Muscle of back (tissue), 13 donors: ENCODE measurements at places on chromosomes 3 and 15.

DNA sequence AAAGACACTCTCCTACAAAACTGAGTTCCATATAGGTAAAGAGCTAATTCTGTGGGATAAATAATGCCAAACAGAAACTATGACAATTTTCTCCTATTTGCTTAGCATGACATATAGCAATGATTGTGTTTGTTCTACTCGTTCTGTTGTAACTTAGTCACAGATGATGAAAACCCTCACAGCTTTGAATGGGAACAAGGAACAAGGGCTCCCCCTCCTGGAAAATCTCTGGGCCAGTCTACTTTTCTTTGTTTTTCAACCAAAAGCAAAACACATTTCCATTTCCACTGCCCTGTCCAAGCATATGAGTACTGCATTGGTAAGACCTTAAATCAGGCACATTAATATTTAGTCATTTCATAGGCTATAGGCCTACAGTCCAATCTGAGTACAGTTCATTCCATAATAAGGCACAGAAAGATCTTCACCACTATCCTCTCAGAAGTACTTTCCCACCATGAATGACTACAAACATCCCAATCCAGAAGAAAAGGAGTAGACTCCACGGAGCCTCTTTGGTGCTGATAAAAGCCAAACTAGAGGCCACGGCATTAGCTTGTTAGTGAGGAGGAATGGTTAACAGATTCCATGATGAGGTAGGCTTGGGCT, 67.1 kb downstream of the ATP8B4 start:
- DNase-seq = peak; percentile 92

DNA sequence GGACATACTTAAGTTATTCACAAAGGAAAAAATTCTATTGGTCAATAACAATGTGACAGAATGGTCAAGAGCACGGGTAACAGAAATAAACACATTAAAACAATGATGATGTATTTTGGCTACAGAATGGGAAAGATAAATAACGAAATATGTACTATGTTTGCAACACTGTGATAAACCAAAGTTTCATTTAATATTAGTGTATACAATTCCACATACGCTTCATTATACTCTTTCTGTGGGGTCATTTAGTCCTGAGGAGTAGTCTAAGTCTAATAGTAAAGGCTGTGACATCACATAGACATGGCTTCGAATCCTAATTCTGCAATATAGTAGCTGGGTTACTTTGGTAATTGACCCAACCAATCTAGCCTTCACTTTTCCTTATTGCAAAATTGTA, 408.3 kb downstream of the MCTP2 start:
- DNase-seq = no peak

DNA sequence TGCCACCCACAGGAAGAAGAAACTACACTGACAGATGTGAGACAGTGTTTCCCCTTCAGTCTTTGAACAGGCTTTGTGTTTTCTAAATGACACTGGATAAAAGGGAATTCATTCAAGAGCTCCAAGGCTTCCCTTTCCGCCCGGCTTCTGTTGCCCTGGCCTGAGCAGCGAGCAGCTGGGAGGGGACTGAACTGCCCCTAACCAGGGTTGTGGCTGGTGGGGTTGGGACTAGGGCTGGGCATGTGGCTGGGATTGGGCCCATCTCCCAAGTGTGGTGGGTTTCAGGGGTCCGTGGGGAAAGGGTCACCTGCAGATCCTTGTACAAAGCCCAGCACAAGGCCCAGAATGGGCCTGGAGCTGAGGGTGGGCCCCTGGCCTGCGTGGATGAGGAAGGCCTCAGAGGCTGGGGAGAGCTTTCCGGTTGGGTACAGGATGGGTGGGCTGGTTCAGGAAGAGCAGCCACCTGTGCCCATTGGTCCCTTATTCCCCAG, 10.4 kb downstream of the VILL start:
- DNase-seq = no peak

DNA sequence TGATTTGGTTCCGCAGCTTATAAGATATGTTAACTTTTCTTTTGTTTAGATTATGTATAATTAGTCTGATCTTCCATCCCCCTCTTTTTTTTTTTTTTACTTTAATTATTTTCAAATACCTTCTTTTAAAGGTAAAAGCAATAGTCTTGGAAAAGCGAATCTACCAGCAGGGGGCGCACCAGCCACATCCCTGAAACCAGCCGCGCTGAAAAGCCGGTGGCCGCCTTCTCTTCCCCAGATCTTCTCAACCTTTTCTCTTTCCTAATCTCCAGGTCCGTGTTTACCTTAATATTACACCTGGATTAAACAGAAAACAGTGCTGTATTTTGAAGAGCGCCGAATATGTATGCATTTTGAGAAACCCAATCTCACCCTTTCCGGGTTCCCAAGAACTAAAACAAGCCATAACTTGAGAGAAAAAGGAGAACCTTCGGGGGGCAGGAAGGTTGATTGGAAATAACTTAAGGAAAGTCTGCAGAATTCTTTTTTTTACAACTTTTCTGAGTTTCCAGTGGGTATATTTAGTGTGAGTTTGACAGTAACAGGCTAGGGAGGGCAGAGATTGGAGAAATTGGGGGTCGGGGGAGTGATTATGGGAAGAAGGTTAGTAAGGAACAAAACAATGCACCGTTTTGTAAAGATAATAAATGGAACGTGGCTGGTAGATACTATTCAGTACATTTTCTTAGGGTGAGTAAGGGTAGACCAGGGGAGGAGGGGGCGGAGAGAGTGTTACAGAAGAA, 2.0 kb upstream of the SOX2 start:
- peak; percentile 45 for DNase-seq

DNA sequence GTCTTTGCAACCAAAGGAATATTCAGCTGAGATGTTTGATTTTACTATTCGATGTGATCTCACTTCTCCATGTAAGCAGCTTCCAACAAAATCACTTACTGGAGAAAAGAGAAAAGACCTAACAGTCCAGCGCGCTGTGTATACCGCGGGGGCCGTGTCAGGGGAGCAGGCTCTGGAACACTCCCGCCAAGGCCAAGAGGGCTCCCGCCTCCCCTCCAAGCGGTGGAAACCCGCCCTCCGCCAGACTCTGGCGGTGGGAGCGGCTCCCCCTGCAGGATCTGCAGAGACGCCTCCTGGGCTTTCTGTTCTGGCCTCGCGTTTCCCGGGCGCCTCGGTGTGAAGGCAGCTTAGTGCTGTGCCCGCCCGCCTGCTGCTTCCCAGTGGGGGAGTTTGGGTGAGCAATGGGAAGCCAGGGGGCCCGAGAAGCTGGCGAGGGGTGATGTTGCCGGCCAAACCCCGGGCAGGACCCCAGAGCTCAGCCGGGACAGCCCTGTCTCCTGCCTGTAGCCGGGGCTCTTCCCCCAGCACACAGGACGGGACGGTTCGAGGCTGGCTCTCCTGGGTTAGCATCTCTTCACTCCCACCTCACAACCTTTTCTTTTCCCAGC, 36.3 kb downstream of the CHST14 start:
- peak; percentile 64 for DNase-seq

DNA sequence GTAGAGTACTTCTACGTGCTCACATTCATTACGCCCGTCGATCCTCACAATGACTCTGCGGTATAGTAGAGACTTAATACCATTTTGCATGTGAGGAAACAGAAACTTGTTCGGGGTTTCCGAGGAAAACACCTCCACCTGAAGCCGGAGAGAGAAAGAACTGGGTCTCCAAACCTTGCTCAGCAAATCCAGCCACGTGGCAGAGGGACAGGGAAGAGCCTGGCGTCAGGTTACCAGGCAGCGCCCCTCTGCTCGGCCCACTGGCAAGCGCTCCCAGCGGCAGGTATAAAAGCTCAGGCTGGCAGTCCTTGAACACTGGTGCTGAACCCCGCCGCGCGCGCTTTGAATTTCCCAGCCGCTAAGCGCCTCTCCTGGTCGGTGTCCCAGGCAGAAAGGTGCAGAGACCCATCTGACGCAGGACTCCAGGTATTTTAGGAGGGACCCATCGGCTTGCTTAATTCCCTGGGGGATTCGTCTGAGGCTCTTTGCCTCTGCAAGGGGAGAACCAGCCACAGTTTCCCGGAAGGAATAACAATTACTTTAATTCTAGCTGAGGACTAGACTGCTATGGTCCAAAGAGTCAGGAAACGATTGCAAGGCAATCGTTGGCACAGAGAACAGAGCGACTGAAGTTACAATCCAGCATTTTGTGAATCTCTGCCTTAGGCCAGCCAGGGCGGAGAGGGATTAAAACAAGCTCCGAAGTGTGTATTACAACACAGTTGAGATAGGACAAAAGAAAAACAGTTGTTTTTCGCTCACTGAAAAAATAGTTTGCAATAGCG, at the start of gene C2CD4A:
Gene C2CD4A (plus strand): TSS at position 315 of the 785 bp plus-strand sequence. CDS start 637 bp downstream, outside the sequence.
- peak; percentile 62 for DNase-seq

GRCh38 chr3:131846296-131846924, 188.4 kb downstream of the CPNE4 start:
- no peak for DNase-seq

DNA sequence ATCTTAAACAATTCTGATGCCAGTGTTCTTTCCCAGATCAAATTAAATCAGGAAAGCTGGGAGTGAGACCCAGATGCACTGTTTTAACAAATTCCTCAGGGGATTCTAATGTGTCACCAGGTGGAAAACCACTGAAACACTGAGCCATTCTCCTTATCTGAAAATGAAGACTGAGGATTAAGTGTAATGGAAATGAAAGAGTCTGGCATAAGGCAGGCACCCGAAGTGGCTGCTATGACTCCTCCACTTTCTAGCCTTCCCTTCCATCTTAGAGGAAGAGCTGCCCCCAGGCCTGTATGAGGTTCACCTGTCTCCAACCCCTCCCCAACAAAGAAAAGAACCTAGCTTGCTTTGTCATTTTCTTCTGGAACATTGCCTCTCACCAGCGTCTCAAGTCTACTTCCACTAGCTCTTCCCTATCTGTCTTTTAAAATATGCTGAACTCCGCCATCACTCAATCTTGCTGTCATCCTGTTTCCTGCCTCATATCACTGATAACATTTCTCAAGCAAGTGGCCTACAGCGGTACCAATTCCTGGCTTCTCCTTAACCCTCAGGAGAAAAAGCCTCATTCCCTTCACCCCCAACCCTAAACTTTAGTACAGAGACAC, 13.7 kb upstream of the ABHD2 start:
- DNase-seq = no peak

DNA sequence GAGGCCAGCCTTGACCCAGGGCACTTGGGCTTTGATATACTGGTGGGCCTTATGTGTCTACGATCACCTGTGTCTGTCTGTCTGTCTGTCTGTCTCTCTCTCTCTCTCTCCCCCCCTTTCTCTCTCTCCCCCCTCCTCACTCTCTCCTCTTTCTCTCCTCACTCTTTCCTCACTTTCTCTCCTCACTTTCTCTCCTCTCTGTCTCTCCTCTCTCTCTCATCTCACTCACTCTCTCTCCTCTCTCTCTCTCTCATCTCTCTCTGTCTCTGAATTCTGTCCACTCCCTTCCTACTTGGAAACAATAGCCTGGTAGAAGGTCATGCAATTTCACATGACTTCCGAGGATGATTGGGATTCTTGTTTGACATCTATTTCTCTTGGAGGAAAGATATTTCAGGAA, 269.2 kb upstream of the CHRM5 start:
- DNase-seq = no peak

DNA sequence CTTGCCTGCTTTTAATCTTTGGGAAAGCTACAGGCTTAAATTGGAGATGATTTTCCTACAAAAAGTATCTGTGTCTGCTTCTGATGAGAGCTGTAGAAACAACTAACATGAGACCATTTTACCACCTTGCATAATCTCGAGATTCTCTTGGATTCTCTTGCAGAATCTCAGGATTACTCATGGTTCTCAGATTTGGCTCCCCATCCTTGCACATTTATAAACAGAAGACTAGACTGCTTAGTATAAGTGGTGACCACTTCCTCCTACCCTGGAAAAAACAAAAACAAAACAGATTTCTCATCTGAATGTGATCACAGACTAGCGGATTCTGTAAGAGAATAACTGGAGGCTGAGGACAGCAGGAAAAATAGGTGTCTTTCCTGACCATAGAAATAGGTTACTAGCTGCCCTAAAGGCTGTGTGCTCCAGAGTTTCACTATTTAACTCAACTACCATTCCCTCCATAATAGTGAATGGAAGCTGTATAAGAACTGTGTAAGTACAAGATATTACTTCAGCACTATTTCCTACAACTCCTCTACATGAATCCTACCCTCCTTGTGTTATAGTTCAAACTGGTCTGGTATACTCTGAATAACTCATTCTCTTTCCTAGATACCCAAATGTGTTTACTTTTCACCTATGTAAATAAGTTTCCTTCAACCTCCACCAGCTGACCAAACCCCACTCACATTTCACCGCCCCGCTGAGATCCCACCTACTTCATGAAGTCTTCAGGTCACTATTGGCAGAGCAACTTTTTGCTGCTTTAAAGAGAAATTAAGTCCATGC, 122.2 kb upstream of the C2CD4B start:
- DNase-seq = no peak

DNA sequence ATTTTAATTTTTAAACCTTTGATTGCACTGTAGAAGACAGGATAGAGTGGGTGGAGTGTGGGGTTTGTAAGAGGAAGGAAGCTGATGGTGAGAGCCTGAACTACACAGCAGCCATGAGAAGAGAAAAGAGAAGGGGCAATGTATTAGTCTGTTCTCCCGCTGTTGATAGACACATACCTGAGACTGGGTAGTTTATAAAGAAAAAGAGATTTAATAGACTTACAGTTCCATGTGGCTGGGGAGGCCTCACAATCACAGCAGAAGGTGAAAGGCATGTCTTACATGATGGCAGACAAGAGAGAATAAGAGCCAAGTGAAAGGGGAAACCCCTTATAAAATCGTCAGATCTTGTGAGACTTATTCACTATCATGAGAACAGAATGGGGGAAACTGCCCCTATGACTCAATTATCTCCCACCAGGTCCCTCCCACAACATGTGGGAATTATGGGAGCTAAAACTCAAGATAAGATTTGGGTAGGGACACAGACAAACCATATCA, 37.3 kb downstream of the STARD5 start:
- no peak for DNase-seq

DNA sequence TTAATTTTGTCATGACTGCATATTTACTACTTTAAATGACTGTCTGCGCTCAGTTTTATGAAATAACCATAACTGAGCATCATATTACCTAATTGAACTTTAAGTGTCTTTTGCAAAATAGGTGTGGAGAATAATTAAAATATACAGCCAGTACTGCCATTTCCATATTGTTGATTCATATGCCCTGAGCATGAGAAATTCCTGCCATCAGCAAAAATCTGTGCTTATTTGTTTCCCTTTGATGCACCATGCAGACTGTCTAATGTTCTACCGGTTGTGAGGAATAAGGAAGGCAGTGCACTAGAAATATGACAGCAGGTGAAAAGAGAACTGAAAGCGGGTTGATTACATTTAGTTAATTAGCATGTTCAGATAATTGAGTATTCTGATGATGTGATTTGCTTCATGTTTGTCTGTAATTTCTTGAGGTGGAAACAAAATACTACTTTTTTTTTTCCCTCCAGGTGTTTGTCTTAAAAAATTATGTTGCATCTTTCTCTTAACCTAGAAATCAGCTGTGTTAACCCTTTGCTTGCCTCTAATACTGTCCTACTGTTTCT, 229.4 kb upstream of the AZI2 start:
- DNase-seq = no peak

DNA sequence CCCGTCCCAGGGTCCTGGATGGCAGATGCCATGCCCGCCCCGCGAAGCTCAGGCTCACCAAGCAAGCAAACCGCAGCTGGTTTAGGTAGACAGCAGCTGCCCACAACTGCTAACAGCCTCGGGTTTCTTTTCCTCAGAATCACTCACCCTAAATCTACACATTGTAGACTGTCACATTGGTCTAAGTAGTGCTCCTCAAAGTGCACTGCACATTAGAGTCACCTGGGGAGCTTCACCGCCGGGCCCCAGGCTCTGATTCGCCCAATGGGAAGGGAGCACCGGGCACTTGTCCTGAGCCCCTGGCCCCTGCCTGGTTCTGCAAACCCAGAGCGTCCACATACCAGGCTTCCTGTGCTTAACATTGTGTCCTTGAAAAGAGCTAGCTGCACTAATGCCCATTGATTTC, 752 bp downstream of the OCA2 start:
- DNase-seq = no peak

GRCh38 chr3:122299872-122300460, 25.1 kb upstream of the CSTA start:
- DNase-seq = no peak
